ENCODE measurements at places on chromosomes 5 and 9. TPM values are rescaled to one million over a fixed set of nuclear protein-coding genes. Genes with fewer than 3 reads are reported as not detected.

The GPR151 gene
- polyA plus RNA-seq, result not detected

The OTULINL gene
- polyA plus RNA-seq, result 11.7 TPM

The POMT1 gene
- 36.9 TPM for polyA plus RNA-seq

The ANKRD34B gene
- polyA plus RNA-seq, result 0.44 TPM

DNA sequence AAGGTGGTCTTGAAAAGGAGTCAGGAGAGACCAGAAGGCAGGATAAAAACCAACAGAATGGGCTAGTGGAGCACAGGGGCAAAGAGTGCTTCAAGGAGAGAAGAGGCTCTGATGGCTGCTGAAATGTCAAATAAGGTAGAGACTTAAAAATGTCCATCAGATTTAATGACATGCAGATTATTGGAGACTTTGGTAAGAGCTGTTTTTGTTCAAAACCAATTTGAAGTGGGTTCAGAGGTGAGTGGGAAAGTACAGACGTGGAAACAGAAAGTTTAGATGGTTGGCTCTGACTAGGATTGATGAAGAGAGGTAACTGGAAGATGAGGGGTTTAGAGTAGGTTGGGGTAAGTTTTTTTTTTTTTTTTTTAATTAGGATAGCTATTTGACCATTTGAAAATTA, 14.1 kb downstream of the SLC25A46 start:
- DNase-seq, result no peak

Data from renal pelvis (tissue), 12 donors.